ENCODE measurements at places on chromosomes 5 and 9. TPM values are rescaled to one million over a fixed set of nuclear protein-coding genes. Genes with fewer than 3 reads are reported as not detected.

DNA sequence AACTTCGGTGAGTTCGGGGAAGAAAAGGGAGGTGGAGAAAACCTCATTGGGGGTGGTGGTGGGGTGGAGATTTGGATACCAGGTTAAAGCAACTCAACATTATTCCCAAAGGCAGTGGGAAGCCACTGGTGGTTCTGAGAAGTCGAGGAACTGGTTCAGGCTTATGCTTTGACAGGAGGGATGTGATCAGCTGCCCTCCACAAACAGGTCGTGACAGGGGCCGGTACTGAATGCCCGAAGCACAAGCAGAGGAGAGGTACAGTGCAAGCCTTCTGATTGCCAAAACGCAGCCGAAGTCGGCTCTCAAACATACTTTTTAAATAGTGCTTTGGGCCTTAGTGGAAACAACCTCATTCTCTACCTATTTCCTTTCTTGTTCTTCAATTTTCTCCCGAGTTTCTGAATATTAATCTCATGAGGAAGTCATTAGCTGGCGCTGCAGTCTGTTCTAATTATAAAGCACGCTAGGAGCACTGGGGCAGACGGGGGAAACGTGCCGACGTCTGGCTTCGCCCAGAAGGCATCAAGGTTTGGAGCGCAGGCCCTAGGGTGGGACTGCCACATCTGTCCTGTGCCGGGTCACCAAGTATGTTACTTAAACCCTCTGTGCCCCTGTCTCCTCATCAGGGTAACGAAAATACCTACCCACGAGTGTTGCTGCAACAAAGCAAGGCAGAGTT lies 27.3 kb downstream of the SHB start:
- DNase-seq, result no peak

DNA sequence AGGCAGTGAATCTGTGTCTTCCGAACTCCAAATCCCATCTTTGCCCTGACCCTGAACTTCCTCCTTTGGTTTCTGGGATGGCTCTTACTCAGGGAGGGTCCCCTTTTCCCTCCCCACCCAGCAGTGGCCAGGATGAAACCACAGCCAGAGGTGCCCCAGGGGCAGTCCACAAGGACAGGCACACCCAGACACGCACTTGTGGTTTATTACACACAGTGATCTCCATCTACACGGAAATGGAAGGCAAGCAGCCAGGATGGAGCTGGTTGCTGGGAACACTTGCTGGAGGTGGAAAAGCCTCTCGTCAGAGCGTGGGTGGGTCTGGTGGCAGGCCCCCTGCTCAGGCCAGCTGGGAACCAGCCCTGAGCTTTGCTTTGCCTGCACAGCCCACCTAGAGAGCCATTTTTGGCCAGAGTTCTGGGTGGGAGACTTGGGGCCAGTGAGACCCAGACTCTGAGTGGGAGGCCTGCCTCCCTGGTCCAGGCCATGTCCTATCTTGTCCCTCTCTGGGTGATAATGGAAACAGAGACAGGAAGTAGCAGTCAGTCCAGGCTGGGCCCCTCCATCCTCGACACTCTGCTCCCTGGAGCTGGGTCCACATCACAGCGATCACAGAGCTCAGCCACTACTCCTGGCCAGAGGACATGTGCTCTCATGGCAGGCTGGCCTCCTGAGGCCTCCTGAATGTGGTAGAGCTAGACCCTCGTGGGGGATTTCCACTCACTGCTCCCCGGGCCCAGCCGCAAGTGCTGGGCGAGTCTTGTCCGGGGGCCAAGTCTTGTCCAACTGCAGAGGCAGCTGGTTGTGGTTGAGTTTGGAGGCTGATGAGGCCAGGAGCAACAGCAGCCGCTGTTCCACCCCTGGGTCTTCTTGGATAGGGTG lies 5.1 kb upstream of the PHYKPL start:
- no peak for DNase-seq

Gene WDR31
- total RNA-seq, result 0.62 TPM

GRCh38 chr5:111072949-111073682 lies 1.6 kb downstream of the TSLP start:
- DNase-seq, result no peak

DNA sequence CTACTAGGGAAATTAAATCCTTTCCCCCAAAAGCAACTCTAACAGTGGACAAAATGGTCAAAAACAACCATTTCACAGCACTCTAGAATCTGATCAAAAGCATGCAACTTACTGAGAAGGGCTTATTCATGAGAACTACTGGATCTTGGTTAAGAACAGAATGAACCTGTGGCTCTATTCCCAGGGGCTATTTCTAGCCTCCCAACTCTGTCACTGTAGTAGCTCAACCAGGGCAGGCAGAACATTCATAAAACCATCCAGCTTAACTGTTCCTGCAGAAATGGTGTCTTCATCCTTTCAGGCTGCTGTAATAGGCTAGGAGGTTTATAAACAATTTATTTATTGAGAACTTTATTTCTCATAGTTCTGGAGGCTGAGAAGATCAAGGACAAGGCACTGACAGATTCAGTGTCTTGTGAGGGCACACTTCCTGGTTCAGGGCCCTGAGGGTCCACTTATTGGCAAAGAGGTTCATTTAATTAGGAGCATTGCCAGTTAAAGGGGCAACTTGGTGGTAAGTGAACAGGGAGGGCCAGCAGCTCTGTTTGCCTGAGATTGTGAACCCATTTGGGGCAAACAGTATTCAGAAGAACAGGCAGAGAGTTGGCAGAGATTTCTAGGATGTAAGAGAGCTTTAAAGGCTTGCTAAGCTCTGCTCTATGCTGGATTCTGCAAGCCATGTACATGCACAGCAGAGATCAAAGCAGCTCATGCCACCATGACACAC lies 238.5 kb upstream of the FBXL7 start:
- DNase-seq, result no peak

Gene SPATA31A3
- total RNA-seq, result not detected

Data from endothelial cell of umbilical vein (primary cell).